ENCODE measurements at places on chromosomes 12 and 14.

GRCh38 chr14:100522616-100523099 is 64.6 kb downstream of the BEGAIN start:
- DNase-seq, result no peak

- no peak for DNase-seq
Measured at GRCh38 chr14:61812347-61813095, 50.3 kb downstream of the SNAPC1 start.

- DNase-seq, result peak; percentile 80
Measured at GRCh38 chr12:121794534-121795033, 1.1 kb upstream of the RHOF start.

GRCh38 chr12:117038023-117038680 is 61.1 kb downstream of the TESC start:
- DNase-seq, result no peak

- DNase-seq, result no peak
Measured at GRCh38 chr12:109423392-109423791, 53.7 kb downstream of the KCTD10 start.

DNA sequence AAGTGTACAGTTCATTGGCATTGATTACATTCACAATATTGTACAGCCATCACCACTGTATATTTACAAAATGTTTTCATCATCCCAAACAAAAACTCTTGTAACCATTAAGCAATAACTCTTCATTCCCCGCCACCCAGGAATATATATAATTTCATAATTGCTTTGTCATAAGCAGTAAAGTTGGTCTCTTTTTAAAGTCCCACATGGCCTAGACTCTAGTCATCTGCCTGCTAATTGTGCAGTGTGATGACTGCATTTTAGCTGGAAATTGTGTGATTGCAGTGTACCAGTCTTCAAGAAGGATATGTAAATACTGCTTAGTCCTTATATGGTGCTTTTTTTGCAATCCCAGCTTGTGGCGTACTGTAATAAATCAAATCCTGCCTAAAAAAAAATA is 75.1 kb upstream of the ATP2A2 start:
- no peak for DNase-seq

DNA sequence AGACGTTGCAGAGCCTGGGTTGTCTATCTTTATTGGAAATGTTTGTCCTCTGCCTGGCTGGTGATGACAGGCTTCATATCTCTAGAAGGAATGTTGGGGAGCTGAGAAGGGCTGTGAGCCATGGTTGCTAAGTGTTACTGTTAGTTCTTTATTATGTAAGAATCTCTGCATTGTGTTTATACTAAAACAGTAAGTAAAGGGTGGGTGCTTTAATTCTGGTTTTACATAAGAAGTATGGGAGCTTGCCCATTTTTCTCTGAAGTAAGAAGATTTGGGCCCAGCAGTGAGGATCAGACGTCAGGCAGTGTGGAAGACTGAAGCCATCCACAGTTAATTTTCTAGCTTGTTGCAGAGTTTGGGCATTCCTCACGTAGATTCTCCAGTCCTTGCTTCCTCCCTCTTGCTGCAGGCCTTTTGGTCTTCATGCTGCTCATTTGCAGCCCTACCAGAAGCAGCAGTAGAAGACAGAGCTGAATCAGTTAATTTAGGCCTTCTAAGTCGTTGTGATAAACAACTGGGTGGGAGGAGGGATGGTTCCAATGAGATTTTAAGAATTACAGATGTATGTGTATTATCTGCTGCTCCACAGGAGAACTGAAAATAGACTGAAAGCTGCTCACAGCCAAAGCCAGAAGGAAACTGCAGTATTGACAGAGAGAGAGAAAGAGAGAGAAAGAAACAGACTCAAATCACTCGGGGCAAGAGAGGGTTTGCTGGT is 21.4 kb downstream of the WNT5B start:
- no peak for DNase-seq

- no peak for DNase-seq
Measured at GRCh38 chr12:53179687-53180219, 769 bp upstream of the ZNF740 start.

GRCh38 chr12:83161456-83161855 is 474.8 kb downstream of the TMTC2 start:
- DNase-seq, result no peak

GRCh38 chr14:91252871-91253794 is 8.6 kb upstream of the GPR68 start:
- DNase-seq, result no peak

DNA sequence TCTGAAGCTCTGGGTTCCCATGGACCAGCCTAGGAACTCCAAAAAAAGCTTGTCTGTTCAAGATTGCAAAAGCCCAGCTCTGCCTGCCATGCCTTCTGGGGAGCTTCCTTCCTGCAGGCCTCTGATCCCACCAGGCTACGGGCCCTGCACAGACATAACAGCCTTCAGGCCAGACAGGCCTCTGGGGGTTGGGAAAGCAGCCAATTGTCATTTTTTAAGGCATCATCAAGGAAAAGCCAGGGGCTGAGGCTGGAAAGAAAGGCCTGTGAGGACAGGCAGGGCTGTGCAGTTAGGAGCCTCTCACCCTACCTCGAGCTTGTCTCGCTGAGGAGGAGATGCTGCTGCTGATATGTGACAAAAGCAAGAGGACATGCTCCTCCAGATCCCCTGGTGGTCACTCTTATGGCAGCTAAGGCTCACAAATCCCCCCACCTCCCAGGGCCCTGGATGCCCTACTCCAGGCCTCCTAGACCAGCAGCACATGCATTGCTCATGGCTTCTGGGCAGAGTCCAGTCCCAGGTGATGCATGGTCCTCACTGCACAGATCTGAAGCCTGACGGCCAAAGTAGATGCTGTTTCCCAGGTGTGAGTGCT is 2.9 kb downstream of the TMEM229B start:
- no peak for DNase-seq

DNA sequence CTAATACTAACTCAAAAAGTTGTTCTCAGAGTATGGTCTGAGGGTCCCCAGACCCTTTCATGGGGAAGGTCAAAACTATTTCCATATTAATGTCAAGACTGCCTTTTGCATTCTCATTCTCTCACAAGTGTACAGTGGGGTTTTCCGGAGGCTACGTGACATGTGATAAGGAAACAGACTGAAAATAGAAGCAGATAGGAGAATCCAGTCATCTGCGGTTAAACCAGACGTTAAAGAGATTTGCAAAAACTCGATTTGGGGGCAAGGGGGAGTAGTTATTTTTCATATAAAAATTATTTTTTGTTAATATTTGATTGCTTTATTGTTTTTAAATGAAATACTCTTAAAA is 1.0 kb upstream of the NAP1L1 start:
- DNase-seq, result no peak

DNA sequence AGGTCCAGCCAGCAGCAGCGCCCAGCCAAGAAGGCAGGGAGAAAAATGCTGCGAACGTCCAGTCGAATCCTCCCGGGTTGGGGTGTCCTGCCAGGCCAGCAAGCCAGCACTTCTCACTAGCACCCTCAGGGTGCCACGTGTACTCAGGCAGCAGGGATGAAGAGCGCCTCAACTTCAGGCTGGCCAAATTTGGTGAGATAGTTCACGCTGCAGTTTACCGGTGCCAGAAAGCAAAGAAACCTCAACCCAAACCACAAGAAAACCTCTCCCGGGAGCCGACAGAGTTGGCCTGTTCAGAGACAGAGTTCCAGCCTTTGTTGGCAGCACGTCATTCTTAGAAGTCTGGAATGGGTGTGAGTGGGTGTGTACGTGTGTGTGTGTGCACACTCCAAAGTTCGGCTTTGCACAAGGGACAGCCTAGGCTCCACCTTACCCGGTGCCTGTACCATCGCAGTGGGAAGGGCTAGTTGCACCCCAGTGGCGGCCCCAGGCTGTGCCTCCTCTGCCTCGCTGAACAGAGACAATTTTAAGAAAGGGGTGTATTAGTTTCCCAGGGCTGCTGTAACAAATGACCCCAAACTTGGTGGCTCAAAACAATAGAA is 42.1 kb downstream of the ELK3 start:
- DNase-seq, result no peak

DNA sequence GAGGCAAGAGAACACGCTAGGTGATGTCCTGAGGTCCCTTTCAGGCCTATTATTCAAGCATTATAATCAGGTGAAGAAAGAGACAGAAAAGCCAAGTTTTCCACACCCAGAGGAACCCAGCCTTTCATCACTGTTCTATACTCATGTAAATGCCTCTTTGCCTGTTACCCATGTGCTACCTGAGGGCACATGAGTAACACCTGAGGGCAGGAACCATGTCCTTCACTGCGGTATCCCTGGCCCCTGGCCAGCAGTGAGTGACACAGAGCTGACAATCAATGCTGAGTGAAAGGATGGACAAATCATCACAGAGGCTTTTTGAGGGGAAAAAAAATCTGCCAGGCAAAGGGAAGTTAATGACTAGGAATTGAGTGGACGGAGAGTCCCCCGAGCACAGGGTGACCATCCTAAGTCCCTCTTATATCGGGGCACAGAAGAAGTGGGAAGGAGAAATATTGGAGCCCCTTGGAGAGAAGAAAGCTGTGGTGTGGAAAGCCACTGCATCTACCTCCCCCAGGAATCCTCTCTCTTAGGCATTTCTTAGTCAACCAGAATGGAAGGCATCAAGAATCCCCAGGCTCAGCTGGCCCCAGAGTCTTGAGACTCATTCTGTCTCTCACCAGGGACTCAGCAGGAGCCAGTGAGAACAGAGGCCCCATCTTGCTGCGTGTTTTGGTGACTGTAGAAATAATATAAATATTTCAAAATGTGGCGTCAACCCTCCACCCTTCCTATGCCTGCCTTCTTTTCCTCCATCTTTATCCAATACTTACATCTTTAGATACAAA is 212.9 kb downstream of the DPF3 start:
- no peak for DNase-seq

DNA sequence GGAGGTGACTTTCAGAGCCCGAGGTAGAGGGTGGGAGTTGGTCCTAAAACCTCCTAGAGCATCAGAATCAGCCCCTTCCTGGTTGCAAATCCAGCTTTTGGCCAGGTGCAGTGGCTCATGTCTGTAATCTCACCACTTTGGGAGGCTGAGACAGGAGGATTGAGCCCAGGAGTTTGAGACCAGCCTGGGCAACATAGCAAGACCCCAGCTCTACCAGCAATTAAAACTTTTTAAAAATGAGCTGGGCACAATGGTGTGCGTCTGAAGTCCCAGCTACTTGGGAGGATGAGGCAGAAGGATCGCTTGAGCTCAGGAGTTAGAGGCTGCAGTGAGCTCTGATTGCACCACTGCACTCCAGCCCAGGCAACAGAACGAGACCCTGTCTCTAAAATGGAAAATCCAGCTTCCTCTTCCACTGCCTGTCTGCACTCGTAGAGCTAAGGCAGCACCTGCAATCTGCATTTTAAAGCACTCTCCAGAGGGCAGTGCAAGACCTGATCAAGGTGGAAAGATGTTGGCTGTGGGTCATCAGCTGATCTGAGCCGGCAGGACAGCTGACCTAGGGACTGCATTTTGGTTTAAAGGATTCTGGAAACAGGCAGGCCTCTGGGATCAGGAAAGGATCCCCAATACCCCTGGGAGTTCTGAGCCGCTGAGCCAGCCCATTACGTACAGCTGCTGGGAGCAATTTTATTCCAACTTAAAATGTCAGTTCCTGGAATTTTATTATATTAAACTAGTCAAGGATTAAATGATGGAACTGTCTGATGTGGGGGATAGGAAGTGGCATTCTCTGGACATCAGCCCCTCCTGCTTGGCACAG is 1.8 kb upstream of the TESC start:
- DNase-seq, result no peak

DNA sequence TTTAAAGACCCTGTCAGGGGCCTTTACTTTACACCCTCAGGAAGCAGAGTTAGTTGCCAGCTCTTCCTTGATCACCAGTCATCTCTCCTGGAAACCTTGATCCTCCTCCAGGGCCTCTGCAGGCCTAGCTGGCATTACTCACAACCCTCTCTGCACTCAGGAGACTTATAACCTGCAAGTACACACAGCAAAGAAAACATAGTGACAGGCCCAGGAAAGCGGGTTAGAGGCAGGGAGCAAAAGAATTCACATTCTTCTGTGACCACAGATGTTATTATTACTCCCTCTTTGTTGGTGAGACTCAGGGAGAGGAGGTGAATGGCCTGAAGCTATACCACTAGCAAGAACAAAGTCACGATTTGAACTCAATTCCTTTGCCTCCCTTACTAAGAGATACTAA is 87.4 kb downstream of the OR11H12 start:
- DNase-seq, result no peak

DNA sequence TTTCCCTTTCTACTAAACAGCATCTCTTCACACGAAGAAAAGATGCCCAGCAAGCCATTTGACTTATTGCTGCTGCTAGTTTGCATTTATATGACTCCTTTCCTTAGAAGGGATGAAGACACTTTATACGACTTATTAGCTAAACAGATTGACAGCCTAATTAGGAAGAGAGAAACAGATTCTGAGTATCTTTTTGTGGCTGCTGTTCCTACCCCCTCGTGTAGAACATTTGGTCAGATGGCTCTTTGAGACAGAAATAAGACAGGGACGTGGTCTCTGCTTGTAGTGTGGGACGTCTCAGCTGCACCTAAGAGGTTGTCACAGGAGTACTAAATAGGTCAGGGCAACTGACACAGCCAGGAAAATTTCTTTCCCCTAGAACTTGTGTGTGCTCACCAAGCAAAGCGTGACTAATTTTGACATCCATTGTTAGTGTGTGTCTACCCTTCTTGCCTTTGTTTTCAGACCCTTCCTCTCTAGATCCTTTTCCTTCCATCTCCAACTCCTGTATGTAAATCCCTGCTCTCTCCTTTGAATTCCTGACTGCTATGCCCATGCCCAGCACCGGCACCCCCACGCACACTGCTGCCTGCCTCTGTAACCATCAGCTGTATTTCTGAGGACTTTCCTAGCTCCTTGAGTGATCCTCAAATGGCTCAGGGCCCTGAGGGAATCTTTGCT is 83.2 kb downstream of the DAD1 start:
- no peak for DNase-seq

- DNase-seq, result no peak
Measured at GRCh38 chr14:35336494-35337268, 44.5 kb downstream of the PSMA6 start.

GRCh38 chr14:61733972-61734371 is 28.2 kb upstream of the SNAPC1 start:
- DNase-seq, result no peak

GRCh38 chr14:73058922-73059673 is 764 bp downstream of the RBM25 start:
- DNase-seq, result no peak

GRCh38 chr14:88194531-88194930 is 128.5 kb downstream of the KCNK10 start:
- no peak for DNase-seq

DNA sequence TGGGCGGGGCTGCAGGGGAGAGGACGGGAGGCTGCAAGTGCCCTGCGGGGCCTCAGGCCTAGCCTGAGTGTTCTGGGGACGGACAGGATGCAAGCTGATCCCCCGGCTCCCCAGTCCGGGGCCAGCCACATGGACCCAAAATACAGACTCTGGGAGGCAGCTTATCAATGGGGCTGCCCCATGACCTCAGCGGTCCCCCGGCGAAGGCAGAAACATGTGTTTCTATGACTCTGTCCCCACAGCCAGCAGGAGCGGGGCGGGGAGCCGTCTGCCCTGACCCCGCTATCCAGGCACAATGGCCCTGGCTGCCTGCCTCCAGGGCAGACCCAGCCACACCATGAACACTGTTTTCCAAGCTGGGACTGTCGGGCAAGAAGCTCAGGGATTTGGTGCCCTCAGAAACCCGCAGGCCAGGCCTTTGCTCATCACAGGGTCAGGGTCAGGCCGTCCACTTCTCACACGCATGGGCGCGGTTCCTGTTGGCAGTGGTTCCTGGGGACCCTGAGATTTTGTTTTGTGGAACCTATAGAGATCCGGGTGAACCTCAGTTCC is 75.0 kb downstream of the RFLNA start:
- no peak for DNase-seq

All from bone marrow (tissue), 2 donors.